Glutamatergic neuron (in vitro differentiated cells): ENCODE measurements at places on chromosomes 16 and 17. TPM values are rescaled to one million over a fixed set of nuclear protein-coding genes. Genes with fewer than 3 reads are reported as not detected.

TBC1D3D gene
- 2.2 TPM for total RNA-seq

DNA sequence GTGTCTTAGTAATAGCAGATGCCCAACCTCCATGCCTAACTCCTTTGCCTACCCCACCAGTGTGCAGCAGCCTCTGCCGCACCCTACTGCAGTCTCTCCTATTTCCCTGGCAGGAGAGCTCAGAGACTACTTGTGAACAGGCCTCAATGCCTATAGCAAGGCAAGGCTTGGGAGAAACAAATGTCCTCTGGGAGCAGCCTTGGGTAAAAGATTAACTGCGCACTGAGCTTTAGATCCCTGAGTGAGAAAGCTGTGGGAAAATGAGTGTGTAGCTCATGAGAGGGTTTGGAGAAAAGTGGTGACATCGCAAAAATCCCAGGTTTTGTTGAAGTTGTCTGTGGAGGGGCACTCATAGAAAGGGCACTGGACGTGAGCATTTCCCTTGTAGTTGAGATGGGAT lies 335.8 kb downstream of the WWOX start:
- no peak for DNase-seq

DNA sequence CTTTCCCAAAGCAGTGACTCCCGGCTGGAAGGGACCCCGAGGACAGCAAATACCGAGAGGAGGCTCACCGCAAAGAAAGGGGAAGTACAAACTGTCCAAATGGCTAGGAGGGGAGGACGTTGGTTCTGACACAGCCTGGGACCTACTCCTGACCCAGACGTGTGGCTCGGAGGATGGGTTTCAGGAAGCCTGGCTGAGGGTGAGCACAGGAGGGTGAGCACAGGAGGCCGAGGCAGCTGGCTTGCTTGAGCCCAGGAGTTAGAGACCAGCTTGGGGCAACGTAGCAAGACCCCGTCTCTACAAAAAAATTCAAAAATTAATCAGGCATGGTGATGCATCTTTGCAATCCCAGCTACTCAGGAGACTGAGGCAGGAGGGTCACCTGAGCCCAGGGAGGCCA lies 83.2 kb downstream of the C16orf78 start:
- DNase-seq = no peak

- no peak for DNase-seq
Observed at GRCh38 chr16:85620374-85620773, 7.3 kb downstream of the GSE1 start.

- DNase-seq = no peak
Observed at GRCh38 chr17:266701-267667, 85.5 kb upstream of the DOC2B start.
